Stimulated activated CD4-positive, alpha-beta T cell treated with anti-CD3 and anti-CD28 coated beads, Interleukin-15, amount 100 ng/mL, for 1 hour (primary cell): ENCODE measurements at places on chromosomes 11 and 22.

DNA sequence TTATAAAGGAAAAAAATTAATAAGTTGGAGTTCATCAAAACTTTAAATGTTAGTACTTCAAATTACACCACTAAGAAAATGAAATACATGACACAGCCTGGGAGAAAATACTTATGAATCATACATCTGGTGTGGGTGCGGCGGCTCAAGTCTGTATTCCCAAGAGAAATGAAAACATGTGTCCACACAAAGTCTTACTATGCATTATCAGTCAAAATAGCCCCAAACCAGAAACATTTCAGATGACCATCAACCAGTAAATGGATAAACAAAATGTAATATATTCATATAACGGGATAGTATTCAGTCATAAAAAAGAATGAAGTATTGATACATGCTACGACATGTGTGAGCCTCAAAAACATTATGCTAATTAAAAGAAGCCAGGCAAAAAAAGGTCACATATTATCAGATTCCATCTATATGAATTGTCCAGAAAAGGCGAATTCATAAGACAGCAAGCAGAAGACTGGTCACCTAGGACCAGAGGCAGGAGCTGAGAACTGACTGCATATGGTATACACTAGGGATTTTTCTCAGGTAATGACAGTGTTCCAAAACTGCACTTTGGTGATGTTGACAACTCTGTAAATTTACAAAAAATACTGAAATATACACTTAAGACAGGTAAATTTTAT, 5.3 kb upstream of the AKIP1 start:
- DNase-seq, result no peak

DNA sequence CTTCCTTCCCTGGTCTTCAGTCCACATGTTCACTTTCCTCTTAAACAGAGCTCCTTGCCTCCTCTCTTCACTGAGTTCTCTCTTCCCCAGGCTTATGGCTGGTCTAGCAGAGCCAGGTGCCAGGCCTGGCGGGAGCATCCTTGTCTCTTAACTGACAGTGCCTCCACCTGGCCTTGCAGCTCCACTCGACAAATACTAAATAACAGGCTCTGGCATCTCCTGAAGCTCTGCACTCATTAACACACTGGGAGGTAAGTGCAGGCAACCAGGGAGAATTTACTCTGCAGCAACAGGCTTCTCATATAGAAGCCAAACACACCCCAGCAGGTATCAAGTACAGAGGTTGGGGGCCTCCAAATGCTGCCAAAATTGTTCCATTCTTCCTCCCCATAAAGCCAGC, 438.1 kb downstream of the SOX6 start:
- no peak for DNase-seq

DNA sequence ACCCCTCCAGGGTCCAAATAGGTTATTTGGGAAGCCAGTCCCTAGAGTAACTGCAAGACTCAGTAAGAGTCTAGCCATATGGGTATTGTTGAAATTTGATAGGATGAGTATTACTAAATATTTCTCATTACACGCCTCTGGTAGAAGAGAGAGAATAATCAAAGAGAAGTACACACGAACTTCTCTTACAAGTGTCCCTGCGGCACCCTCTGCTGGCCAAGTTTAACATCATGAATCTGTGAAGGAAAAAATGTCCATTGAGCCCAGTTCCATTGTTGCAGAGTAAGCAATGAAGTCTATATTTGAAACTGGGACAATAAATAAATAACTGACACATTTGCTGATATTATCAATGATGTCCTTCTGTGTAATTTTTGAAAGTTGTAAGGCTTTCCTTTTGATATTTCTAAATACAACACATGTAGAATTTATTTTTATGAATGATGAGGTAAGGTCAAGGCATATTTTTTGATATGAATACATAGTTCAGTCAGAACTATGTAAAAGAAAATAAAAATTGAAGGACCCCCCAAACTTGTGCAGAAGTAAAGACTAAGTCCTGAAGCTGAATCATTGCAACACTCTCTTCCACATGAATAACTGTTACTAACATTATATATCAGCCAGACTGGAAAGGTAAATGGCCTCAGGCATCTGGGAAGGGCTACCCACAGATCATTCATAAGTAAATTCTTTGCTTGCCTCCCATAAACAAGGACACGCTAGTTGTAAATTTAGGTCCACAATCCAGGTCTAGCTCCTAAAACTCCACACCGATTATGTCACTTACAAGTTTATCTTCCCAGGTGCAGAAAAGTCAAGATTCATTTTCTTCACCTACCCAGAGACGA, 10.0 kb downstream of the OR51L1 start:
- no peak for DNase-seq

DNA sequence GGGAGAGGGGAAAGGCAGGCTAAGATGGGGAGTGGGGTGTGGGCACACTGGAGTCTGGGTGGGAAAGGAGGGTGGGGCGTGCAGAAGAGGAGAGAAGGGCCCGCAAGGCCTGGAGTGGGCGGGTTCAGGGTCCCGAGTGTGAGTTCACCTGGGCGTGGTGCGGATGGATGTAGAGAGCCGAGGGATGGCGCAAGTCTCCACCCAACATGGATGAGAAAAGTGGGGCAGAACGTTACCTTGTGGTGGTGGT, 364 bp upstream of the ABCC8 start:
- no peak for DNase-seq

DNA sequence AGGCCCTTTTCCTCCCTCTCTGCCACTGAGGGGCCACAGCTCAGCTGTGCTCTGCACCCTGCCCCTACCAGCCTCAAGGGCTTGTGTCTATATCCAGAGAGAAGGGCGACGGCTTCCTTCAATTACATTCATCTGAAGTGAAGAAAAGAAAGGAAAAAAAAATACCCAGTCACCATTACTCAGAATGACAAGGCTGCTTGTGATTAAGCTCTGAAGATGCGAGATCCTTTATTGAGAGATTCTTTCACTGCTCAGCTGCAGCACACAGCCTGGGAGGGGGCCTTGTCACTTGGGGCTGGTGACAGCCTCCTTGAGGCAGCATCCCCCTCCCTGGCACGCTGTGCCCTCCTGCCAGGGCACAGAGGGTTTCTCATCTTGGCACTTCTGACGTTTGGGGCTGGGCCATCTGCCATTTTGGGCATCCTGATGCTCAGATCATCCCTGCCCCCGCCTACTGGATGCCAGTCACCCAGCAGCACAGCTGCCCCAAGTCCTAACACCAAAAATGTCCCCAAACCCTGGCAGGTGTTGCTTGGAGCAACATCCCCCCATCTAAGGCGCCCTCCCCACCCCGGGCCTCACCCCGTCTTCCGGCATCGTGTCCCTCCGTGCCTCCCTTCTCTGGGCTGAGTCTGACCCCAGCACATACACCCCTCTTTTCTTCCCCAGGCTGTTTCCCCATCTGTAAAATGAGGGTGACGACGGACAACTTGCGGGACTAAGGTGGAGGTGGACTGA, 1394.7 kb downstream of the BRD1 start:
- no peak for DNase-seq

- no peak for DNase-seq
Observed at GRCh38 chr11:116651098-116651736, 121.6 kb downstream of the BUD13 start.

DNA sequence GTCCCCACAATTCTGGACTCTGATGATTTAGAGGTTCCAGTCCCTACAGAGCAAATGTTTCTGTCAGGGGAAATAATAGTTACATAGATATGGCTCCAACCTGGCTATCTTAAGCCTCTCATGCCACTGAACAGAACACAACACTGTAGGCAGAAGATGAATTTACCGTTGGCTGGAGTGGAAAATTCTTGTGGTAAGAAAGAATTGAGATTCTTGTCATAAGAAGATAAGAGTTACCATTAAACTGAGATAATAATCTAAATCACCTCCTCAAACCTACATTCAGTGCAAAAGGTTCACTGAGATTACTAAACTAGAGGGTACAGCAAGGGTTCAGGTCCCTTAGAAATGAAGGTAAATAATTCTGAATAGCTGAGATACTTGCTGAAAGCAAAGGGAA, 10.1 kb upstream of the NAALAD2 start:
- DNase-seq, result no peak

DNA sequence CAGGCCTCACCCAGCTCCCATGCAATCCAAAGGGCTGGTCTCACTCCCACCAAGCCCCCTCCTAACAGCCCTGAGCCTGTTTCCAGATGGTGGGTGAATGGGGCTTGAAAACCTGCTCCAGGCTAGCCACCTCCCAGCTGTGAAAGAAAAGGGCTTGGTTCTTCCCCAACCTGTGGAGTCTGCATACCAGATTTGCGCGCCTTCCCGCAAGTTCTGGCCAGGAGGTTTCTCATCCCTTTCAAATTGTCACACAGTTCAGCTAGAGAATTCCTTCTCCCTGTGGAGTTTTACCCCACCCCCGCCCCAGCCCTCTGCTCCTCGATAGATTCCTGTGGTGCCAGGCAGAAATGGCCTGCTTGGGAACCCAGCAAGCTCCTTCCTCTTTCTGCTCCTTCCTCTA, 734.6 kb upstream of the FAT3 start:
- DNase-seq, result no peak

GRCh38 chr11:42006766-42007165, 547.3 kb upstream of the LRRC4C start:
- no peak for DNase-seq

GRCh38 chr22:29266564-29267461, 968 bp downstream of the RHBDD3 start:
- no peak for DNase-seq

DNA sequence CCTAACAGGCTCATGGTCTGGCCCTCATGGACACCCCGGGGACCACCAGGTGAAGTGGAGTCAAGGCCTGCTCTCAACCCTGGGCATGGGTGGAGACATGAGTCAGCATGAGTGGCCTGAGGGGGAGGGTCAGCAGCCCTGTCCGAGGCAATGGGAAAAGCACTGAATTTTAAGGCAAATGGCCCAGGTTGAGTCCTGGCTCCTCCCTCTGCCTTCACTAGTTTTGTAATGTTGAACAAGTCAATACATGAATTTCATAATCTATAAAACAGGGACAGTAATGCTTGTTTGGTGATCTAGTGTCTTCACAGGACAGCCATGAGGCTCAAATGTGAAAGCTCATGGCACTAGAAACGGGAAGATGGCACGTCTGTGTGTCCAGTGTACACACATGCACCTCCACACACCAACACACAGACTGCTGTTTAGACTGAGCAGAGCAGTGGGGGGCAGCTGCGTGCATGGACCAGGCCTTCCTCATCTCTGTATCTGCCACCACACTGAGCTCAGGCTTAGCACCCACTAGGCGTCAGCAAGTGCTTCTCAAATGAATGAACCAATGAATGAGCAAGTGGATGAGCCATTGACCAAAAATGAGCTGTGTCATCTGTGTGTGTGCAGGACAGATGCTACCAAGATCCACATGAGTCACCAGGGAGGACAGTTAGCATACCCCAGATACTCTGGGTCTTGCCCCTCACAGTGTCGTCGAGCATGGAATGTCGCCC, 63.4 kb downstream of the NRXN2 start:
- no peak for DNase-seq

- DNase-seq, result no peak
Observed at GRCh38 chr11:123148965-123149364, 46.1 kb downstream of the CLMP start.

DNA sequence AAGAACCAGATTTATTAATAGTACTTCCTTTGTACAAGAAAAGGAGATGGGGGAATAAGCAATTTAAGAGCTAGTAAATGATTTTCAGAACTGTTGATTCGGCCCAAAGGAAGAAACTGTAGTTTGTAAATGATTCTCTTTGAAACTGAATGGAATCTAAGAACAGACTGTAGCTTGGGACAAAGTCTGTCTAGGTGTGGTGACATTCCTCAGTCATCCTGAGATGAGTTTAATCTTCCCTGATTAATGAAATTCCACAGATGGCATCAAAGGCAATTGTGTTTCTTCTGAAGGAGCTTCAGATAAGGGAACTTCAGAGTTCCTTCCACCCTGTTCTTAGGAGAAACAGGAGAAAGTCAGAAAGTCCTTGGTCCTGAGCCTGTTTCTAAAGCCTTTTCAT, 2095.9 kb downstream of the LRRC4C start:
- DNase-seq, result no peak

DNA sequence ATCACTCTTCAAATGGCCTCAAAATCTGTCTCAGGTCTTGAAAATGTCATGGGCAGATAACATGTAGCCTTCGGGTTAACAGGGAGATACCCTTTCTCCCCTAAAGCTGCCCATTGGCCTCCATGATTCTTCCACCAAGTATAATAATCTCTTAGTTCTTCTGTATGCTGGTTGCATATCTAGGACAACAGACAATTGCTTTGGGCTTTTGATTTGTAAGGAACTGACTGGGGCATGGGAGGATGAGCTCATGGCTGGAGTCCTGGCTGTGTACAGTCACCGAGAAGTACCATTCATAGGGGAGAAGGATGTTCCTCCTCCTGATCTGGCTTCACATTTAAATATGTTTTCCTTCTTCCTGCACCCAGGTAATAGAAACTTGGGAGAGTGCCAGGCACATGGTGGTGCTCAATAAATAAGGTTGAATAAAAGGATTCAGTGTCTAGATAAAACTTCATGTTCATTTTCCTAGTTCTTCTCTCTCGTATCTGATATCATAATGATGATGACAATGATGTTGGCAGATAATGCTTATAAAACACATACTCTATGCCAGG, 2.8 kb upstream of the AMPD3 start:
- no peak for DNase-seq

DNA sequence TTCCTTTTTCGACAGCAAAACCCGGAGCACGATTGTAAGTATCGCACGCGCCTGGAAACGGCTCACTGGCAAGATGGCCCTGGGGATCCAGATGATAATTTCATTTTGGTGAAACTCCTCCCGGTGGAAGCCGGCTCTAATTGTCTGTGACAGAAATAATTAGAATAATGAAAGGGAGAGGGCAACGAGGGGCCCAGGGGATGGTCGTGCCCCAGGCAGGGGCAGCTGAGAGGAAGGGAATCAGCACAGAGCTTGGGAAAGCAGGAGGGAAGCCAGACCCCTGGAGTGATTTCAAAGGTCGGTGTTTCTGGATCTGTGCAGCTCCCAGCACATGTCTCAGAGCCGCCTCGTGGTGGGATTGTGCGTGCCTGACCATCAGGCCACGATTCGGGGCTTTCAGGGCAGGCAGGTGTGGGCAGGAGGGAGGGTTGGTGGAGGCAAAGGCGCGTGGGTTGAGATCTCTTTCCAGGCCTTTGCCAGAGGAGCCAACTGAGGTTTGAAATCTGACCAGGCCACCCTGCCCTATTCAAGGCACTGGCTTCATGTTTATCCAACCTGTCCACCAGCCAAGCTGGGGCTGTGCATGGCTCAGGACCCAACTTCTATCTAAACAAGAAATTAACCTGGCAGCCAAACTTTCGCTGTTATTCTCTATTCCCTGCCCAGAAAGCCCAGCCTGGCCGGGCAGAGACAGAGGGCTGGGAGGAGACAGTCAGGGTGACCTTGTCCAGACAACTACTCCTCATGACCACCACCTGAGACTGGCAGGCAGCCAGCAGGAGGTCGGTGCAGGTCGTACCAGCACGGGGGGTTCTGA, 27.8 kb downstream of the ANO1 start:
- DNase-seq, result no peak

DNA sequence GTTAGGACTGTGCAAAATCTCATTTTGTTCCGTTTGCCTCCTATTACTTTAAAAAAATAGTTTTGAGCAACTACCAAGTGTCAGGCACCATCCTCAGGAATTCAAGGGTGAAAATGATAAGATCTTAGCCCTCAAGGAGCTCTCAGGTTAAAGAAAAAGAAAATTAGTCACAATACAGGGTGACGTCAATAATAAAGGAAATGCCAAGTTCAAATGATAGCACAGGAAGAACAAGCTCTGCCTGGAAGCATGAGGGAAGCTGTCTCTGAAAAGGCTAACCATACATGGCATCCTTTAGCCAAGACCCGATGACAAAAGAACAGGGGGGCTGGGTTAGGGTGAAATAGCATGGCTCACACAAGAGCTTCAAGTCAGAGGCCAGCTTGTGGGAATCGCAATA, 11.1 kb upstream of the MPZL2 start:
- DNase-seq, result no peak
